ENCODE measurements at places on chromosomes 1 and 21.
A peak's percentile ranks its signal among the peaks of the same experiment; 100 is the strongest.

DNA sequence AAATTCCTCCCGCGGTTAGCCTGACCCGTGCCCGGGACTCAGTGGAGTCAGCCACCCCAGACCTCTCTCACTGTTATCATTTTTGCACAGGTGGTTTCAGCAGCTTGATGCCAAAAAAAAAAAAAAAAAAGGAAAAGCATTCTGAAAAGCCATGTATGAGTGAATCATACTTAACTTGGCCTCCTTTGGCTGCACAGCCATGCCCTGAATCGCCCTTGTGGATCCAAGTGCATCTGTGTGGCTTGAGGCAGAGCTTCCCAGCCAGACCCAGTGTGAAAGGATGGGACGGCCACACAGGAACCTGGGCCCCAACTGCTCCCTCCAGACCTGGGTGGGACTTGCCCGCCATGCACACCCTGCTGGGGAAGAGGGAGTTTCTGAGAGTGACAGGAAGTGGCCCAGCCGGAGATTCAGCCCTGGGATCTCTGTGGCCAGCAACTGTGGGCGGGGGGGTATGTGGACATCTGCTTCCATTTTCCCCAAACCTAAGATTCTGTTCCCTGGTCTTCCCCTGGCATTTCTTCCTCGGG, 8.6 kb downstream of the YBEY start:
- DNase-seq: peak; percentile 72

DNA sequence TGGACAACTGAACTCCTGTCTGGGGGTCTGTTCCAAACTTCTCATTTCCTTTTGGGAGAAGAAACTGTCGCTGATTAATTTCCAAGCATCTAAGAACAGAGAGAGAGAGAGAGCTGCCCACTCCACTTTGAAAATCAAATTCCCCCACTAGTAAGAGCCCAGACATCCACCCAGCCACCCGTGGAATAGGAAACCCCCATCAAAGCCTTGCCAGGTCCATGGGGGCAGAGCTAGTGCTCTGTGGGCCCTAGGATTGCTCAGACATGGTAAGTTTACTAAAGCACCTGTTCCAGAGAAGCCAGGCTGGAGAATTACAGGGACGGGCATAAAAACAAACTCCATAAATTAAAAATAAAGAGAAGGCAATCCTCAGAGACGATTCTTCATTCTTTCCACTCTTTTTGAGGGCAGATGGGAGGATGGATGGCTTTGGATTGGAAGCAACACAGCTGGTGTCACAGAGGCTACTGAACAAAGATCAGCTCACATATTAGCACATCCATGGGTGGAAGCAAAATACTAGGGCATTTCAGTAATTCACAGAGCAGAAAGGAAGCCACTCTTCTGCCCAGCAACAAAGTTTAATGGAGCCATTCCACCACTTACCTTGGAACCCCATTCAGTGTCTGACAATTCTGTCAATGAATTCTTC, 103.9 kb downstream of the COLGALT2 start:
- DNase-seq: no peak

DNA sequence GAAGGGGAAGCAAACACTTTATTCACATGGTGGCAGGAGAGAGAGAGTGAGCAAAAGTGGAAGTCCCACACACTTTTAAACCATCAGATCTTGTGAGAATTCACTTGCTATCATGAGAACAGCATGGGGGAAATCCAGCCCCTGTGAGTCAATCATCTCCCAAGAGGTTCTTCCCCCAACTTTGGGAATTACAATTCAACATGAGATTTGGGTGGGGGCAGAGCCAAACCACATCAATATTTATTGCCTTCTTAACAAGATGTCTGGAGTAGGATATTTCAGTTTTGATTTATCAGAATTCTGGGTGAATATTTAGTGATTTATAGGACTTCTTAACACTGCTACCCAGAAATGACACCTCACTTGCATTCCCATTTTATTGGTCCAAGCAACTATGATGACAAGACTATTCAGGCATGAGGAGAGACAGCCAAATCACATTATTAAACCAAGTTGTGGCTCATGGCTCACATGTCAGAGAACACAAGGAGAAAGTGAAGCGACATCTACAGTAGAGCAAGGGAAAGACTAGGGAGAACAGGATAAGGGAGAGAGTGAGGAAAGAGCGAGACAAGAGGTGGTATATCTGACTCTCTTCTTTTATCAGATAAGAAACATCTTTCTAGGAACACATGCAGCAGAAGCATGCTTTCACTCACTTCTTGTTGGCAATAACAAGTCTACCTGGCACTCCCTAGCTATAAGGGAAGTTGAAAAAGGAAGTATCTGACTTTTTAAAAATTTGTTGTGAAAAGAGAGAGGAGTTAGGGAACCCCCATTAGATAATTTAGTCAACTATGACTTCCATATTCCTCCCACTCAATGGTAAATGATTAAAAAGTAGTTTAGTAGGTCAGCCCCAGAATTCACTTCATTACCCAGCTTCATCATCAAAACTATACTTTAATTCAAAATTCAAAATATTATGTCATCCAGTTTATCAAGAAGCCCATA, 36.6 kb upstream of the PTPRC start:
- no peak for DNase-seq

DNA sequence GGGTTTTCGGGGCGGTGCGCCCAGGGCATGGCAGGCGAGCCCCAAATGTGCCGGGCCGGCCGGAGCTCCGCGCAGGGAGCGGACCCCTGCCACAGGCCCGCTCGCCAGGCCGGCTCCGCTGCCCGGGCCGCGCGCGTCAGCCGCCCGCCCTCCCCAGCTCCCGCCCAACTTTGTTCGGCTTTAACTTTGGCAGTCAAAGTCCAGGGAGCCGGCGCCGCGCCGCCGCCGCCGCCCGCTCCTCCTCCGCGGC, 488 bp downstream of the SLC35D1 start:
- peak; percentile 84 for DNase-seq

GRCh38 chr1:88210103-88210787, 473.8 kb upstream of the PKN2 start:
- DNase-seq: no peak

- DNase-seq: no peak
Measured at GRCh38 chr1:118101999-118102398, 83.0 kb downstream of the SPAG17 start.

DNA sequence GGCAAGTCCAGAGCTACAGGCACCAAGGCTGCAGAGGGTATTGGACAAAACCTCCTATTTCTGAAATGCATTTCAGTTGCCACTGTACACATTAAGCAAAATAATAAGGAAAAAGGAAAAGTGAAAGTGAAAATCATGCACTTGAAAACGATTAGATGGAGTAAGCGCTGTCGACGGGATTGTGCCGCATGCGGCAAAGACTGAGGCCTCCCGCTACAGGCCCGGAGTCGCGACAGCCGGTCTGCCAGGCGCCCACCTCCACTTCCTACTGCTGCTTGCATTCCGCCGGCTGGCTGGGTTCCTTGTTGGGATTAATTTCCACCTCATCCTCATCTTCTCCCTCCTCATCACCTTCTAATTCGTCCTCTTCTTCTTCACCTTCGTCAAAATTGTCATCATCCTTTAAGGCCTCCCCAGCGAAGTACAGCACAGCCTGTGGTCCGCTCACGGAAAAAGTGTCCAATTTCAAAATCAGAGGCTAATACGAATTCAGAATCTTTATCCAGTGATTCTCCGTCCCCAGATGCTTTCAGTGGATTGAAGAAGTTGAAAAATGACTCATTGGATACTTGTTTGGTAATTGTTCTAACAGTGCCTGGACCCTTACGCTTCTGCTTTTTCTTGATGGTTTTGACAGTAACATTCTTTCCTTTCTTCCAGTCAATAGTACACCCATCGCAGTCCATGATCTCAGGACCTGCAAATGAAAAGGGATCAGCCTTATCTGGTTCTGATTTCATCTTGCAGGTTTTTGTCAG, 38.0 kb downstream of the CD58 start:
- DNase-seq: no peak

DNA sequence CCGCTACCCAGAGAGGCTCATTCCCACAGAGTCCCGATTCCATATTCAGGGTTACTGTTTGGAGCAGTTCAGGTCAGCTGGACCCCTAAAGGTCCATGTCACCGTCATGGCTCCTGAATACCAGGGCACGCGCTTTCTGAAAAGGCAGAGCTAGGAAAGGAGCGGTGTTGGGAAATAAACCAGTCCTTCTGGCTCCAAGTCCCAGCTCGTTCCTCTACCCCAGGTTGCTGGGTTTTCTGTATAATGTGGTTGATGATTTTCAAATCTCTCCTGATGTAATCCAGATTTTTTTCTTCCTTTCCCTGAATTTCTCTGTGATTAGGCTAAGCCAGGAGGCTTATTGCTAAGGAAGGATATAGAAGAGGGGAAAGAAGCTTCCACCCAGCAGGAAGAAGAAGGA, 14.0 kb upstream of the PKP1 start:
- DNase-seq: peak; percentile 31

DNA sequence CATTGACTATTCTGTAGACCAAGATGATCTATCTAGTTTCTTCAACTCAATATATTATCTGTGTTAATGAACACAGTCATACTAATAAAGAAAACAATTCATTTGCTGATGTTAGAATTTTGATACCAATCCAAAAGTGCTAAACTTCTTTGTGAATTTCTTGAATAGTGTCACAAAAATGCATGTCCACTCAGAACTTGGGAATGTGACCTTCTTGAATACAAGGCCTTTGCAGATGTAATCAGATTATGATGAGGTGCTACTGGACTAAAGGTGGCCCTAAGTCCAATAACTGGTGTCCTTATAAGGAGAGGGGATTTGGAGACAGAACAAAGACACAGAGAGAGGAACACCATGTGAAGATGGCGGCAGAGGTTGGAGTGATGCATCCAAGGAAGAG, 305.8 kb upstream of the ZP4 start:
- DNase-seq: no peak

GRCh38 chr1:54378874-54379554, 27.2 kb downstream of the SSBP3 start:
- DNase-seq: no peak

DNA sequence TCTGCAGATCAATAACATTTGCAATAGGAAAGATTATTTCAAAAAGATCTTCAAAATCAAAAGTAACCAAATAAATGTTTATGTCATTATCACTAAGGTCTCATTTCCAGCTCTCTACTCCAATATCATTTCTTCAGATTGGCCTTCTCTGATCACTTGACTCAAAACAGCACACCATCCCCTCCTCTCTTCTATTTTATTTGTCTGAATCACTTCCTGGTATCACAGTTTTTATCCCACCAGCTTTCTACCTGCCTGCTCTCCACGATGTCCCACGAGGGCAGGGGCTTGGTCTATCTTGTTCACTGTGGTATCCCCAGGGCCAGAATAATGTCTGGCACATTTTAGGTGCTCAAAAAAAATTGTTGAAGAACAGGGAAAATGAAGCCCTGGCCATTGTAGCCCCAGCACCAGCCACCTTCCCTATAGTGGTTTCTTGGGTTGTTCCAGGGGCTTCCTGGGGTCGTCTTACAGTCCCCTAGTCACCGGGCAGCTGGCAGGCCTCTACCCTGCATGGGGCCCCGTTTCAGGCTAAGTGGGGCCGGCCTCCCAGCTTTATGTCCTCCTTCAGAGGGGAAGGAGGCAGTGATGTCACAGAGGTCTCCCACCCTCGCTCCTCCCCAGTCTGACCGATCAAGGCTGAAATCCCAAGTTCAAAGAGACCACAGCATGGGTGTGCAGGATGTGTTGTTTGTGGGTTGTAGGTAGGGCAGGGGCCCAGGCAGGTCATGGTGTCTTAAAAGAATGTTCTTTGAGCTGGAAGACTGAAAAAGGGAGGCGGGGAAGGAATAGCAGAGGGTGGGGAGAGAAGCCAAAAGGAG, 3.5 kb upstream of the PADI1 start:
- DNase-seq: peak; percentile 49

- DNase-seq: peak; percentile 92
Measured at GRCh38 chr21:32306021-32306780, 7.5 kb downstream of the MRAP start.

GRCh38 chr1:1326075-1326605, 1.5 kb downstream of the CPTP start:
- no peak for DNase-seq

DNA sequence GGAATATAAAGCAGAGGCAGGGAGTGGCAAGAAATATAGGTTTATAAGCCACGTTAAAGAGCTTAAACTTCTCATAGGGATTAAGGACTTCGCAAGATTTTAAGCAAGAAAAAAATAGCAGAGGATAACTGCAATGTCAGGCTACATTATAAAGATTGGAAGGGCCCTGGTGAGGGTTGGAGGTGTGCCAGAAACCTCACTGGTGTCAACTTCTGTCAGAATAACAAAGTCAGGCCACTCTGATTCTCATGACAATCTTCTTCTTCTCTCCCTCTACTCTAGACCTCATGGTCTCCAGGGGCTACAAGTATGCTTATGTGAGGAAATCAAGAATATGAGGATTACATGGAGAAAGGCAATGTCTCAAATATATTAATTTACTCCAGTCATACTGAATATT, 32.6 kb upstream of the FMO2 start:
- no peak for DNase-seq

GRCh38 chr1:242139442-242139841, 140.5 kb upstream of the MAP1LC3C start:
- DNase-seq: no peak

DNA sequence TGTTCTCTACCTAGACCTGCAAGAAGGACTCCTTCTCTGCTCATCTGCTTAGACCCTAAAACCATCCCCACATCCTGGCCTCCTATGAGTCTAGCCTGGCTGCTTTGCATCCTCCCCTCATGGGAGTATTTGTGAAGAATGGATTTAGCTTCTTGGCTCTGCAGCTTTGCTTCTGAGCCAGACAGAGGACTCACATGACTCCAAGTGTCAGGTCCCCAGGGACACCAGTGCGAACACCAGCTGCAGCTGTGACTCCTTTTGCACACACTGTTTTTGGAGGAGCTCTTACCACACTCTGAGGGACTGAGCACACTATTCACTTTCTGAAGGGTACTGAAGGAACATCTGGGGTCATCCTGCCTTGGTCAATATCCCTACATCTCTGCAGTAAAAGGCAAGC, 131.8 kb upstream of the SGIP1 start:
- DNase-seq: no peak

DNA sequence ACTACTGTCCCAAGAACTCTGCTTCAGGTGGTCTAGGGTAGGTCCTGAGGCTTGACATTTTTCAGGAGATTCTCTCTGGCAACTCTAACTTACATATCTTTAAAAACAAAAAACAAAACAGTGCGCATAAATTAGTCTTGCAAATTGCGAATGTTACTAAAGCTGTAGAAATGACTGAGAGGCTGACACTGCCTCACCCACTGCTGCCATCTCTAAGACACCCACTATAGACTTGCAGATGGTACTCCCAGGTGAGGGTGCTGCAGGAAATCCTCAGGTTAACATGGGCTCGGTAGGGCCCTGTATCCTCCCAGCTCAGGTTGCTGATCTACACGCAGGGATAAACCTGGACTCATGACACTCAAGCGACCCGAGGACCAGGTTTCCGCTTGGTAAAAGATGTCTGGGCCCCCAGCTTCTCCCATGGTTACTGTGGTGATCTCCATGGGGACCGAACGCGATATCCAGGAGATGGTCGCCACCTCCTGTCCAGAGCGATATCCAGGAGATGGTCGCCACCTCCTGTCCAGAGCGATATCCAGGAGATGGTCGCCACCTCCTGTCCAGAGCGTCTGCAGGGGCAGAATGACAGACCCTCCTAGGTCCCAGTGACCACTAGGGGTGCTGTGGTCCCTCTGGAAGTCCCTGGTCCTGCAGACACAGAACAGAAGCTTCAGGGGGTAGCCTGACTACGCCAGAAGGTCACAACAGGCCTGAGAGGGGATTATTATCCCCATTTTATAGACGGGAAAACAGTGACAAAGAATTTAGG, 16.2 kb upstream of the LY9 start:
- DNase-seq: peak; percentile 75

GRCh38 chr1:37410815-37411214, 63.6 kb upstream of the ZC3H12A start:
- DNase-seq: peak; percentile 83

Data from islet precursor cell (in vitro differentiated cells).